Transverse colon (tissue), 4 donors: ENCODE measurements at places on chromosomes 1 and 21. TPM values are rescaled to one million over a fixed set of nuclear protein-coding genes. Genes with fewer than 3 reads are reported as not detected.
A peak's percentile ranks its signal among the peaks of the same experiment; 100 is the strongest.

- peak overlapping the region; percentile 95 for H3K4me3 ChIP-seq
- H3K36me3 ChIP-seq: no peaks in the 10 kb centered on the region
- DNase-seq: no peak
- H3K27ac ChIP-seq: peak overlapping the region; percentile 97
- no peaks in the 10 kb centered on the region for H3K27me3 ChIP-seq
These were observed 1.7 kb downstream of the RHOU start for GRCh38 chr1:228736844-228737445.

DNA sequence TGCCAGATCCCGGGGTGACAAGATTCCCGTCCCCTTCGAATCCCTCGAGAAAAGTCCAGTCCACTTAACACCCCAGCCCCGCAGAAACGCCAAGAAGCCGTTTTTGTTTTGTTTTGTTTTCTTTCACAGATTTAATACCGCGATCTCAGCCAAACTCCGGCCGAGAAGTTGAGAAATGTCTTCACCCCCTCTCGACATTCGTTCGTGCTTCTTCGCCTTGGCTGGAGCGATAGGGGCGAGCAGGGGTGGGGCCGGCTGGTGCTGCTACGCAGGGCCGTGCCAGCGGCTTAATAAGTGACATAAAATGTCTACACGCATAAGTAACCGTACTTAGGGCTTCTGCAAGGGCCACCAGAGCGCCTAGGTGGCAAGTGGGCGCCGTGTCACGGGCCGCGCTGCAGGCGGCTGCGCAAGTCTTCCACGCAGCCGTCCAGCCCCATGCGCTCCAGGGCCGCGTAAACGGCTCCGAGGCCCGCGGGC lies 4.9 kb downstream of the TNFRSF25 start:
- DNase-seq: no peak
- H3K36me3 ChIP-seq: no peaks in the 10 kb centered on the region
- H3K4me3 ChIP-seq: no peak overlapping the region
- H3K4me1 ChIP-seq: no peaks in the 10 kb centered on the region
- peaks cover 21% of the 10 kb centered on the region for H3K27me3 ChIP-seq

DNA sequence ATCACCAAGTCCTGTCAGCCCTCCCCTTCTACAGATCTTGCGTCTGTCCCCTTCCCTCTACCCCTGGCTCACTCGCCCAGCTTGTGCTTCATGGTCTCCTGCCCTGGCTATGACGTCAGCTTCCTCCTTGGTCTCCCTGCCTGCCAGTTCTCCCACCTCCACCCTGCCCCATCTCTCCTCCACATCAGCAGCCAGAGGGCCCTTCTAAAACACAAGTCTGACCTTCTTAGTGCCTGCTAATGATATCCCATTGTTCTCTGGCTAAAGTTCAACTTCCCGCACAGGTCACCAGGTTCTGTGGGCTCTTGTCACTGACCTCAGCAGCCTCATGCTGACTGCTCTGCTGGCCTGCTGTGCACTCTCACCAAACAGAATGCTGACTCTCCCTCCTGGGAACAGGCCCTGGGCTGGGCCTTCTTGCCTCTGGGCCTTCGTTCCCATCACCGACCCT lies 24.7 kb upstream of the MYCL start:
- no peak for DNase-seq
- H3K4me1 ChIP-seq: peaks cover 7% of the 10 kb centered on the region
- H3K36me3 ChIP-seq: no peaks in the 10 kb centered on the region
- no peak overlapping the region for H3K4me3 ChIP-seq
- no peak overlapping the region for H3K27ac ChIP-seq

- H3K27ac ChIP-seq: no peak overlapping the region
- no peak for DNase-seq
- H3K4me1 ChIP-seq: no peaks in the 10 kb centered on the region
- no peaks in the 10 kb centered on the region for H3K36me3 ChIP-seq
- no peak overlapping the region for H3K4me3 ChIP-seq
- H3K27me3 ChIP-seq: no peaks in the 10 kb centered on the region
These were observed 91.0 kb upstream of the CD55 start for GRCh38 chr1:207230441-207230840.

GRCh38 chr1:32736812-32737791 lies 34.5 kb upstream of the SYNC start:
- H3K4me3 ChIP-seq: no peak overlapping the region
- peak overlapping the region; percentile 82 for H3K27ac ChIP-seq

- H3K36me3 ChIP-seq: no peaks in the 10 kb centered on the region
- no peak overlapping the region for H3K4me3 ChIP-seq
- no peaks in the 10 kb centered on the region for H3K4me1 ChIP-seq
- DNase-seq: no peak
These were observed 81.4 kb upstream of the SPAG17 start for GRCh38 chr1:118266436-118266835.

GRCh38 chr1:205225901-205226765 lies 1.6 kb upstream of the TMCC2 start:
- no peak for DNase-seq
- peaks cover 29% of the 10 kb centered on the region for H3K4me1 ChIP-seq
- H3K27me3 ChIP-seq: peaks cover 31% of the 10 kb centered on the region
- H3K36me3 ChIP-seq: no peaks in the 10 kb centered on the region

DNA sequence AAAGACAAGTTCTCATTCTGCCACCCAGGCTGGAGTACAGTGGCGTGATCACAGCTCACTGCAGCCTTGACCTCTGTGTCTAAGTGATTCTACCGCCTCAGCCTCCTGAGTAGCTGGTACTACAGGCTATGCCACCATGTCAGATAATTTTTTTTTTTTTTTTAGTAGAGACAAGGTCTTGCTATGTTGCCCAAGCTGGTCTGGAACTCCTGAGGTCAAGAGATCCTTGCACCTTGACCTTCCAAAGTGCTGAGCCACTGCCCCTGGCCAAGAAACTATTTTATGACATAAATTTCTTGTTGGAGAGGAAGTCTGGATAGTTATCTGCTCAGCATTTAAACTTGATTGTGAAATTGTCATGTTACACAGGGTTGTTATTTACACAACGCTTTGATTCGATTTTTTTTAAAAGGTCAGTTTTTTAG lies 2.1 kb downstream of the SCCPDH start:
- H3K4me1 ChIP-seq: peaks cover 26% of the 10 kb centered on the region
- no peak overlapping the region for H3K4me3 ChIP-seq
- no peak for DNase-seq
- H3K36me3 ChIP-seq: peaks cover 35% of the 10 kb centered on the region
- no peaks in the 10 kb centered on the region for H3K27me3 ChIP-seq

GRCh38 chr1:243549108-243549507 lies 293.3 kb downstream of the SDCCAG8 start:
- no peaks in the 10 kb centered on the region for H3K36me3 ChIP-seq
- no peak overlapping the region for H3K4me3 ChIP-seq

GRCh38 chr1:207047505-207047904 lies 3.5 kb downstream of the YOD1 start:
- no peak for DNase-seq
- no peaks in the 10 kb centered on the region for H3K27me3 ChIP-seq
- no peak overlapping the region for H3K27ac ChIP-seq
- H3K4me3 ChIP-seq: no peak overlapping the region

- no peaks in the 10 kb centered on the region for H3K36me3 ChIP-seq
- H3K4me1 ChIP-seq: no peaks in the 10 kb centered on the region
- H3K27ac ChIP-seq: no peak overlapping the region
- DNase-seq: no peak
- H3K27me3 ChIP-seq: no peaks in the 10 kb centered on the region
- H3K4me3 ChIP-seq: no peak overlapping the region
These were observed 22.6 kb upstream of the UAP1 start for GRCh38 chr1:162538815-162539431.

GRCh38 chr1:18819986-18820790 lies 39.3 kb downstream of the TAS1R2 start:
- peaks cover 35% of the 10 kb centered on the region for H3K27me3 ChIP-seq
- H3K36me3 ChIP-seq: no peaks in the 10 kb centered on the region
- H3K4me3 ChIP-seq: no peak overlapping the region
- H3K4me1 ChIP-seq: no peaks in the 10 kb centered on the region
- DNase-seq: no peak

DNA sequence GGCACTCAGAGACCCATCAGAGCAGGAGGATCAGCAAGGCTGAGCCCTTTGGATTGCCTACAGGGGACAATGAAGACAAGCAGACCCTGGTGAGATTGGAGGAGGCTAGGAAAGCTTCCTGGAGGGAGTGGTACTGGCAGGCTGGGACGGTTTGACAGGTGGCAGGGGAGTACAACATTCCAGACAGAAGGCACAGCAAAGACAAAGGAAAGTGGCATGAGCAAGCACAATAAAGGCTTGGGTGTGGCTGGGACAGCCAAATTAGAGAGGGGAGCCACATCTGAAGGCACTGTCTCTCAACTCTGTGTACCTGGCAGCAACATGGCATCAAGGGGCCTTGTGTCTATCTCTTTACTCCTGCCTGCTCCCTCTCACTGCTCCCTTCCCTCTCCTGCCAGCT lies 38.2 kb downstream of the DMAP1 start:
- peaks cover 18% of the 10 kb centered on the region for H3K4me1 ChIP-seq
- H3K36me3 ChIP-seq: no peaks in the 10 kb centered on the region
- peak; percentile 45 for DNase-seq
- H3K27ac ChIP-seq: peak overlapping the region; percentile 55

DNA sequence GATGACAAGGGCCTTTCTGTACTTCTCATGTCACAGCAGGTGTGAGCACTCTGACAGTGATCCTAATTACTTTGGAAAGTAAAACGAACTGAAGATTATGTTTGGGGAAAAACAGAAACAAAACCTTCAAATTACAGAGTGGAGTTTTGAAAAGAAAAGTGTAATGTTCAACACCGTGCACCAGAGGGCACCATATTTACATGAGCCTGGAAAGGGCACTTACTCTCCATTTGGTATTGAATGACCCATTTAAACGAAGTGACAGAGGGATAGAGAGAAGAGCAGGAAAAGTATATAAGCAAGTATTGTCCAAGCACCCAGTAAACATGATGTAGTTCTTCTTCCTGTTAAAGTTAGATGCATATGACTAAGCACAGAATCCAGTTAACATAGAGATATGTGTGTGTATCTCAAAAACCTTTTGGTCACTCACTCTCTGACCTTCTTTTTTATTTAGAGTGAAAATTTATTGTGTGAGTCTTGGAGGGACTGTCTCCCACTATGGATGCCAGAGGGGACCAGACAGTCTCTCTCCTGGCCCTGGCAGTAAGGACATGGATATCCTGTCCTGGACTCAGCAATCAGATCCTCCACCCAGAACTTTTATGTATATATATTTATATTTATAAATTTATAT lies 3.8 kb upstream of the RGSL1 start:
- H3K27ac ChIP-seq: no peak overlapping the region
- no peaks in the 10 kb centered on the region for H3K4me1 ChIP-seq
- DNase-seq: peak; percentile 16
- H3K4me3 ChIP-seq: no peak overlapping the region
- no peaks in the 10 kb centered on the region for H3K27me3 ChIP-seq

DNA sequence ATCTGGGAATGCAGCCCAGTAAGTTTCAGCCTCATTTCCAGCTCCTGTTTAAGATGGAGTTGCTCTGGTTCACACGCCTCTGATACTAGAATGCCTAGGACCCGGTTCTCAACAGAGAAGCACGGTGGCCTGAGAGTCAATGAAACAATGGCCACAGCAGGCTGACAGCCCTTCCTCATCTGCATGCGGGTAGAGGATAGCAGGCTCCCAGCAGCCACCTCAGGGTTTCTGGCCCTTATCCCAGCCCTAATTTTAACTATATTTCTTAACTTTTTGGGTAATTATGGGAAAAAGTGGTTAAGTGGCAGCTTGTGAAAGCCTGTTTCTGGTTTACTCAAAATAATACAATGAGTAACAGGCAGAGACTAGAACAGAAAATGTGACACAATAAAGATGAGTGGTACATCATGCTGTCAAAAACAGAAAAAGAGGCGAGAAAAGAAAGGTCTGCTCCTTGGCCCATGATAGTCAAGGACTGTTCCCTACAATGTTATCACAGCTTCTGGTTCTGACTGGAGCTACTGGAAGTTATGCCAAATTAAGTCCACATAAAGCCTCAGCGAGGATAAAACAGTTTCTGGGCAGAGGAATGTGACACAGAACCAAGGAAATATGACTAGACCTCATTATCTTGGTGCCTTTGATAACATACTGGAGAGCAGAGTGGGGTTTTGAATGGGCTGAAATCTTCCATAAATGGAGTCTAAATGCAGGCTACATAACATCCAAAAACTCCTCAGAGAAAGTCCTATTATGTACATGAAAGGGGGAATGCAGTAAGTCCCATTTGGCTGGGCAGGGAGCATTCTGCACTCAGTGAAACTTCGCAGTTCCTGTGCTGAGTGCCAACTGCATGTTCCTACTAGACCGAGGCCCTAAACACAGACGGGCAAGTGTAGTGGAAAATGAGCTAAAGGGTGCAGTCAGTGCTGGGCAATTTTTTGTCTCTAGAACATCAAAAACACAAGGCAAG lies 92.1 kb downstream of the NIBAN1 start:
- no peak overlapping the region for H3K4me3 ChIP-seq
- peak; percentile 23 for DNase-seq
- H3K27me3 ChIP-seq: no peaks in the 10 kb centered on the region

GRCh38 chr1:89732643-89733222 lies 88.1 kb upstream of the LRRC8D start:
- no peaks in the 10 kb centered on the region for H3K4me1 ChIP-seq
- H3K36me3 ChIP-seq: no peaks in the 10 kb centered on the region
- H3K4me3 ChIP-seq: no peak overlapping the region
- no peaks in the 10 kb centered on the region for H3K27me3 ChIP-seq

DNA sequence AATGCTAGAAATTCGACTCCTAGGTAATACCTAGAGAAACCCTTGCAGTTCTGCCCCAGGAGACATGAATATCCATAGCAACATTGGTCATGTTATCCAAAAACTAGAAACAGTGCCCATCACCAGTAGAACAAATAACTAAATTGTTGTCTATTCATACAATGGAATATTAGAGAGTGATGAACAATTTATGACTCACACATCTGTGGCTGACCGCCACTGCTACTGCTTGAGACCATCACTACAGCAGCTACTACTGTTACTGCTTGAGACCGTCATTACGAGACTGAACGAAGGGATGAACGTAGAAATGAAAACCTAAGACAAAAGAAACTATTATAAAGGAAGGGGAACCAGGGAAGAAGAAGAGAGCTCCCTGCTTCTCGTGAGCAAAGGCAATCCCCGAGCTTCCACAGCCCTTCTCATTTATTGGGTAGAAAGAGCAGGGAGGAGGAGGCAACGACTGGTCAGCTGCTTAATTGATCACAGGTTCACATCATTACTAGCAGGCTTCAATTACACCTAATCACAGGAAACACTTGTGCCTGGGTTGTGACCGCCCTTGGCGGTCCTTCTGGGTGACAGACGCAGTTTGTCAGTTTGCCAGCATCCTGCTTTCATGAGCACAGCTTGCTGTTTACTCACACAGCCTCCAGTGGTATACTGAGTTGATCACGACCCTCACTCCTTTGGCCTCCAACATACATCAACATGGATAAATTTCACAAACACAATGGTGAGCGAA lies 14.1 kb upstream of the PADI4 start:
- H3K36me3 ChIP-seq: no peaks in the 10 kb centered on the region
- peaks cover 46% of the 10 kb centered on the region for H3K27me3 ChIP-seq
- DNase-seq: no peak
- H3K4me3 ChIP-seq: no peak overlapping the region
- H3K4me1 ChIP-seq: no peaks in the 10 kb centered on the region
- no peak overlapping the region for H3K27ac ChIP-seq

- H3K27ac ChIP-seq: no peak overlapping the region
- DNase-seq: no peak
- no peaks in the 10 kb centered on the region for H3K36me3 ChIP-seq
These were observed 801.7 kb upstream of the PRMT6 start for GRCh38 chr1:106254748-106255147.

The CFAP45 gene
- total RNA-seq: not detected

The TTLL10 gene
- 0.48 TPM for total RNA-seq

The S100A3 gene
- not detected for total RNA-seq

The KIFAP3 gene
- 21.7 TPM for total RNA-seq

The HES3 gene
- not detected for total RNA-seq

The CPLANE2 gene
- total RNA-seq: 0.60 TPM

The CSTB gene
- 16.1 TPM for total RNA-seq

The ADAMTS1 gene
- 40.4 TPM for total RNA-seq

The CASQ2 gene
- total RNA-seq: 5.9 TPM

The GREM2 gene
- total RNA-seq: 3.5 TPM

The F13B gene
- not detected for total RNA-seq
